ENCODE measurements at places on chromosomes 6 and 20.

DNA sequence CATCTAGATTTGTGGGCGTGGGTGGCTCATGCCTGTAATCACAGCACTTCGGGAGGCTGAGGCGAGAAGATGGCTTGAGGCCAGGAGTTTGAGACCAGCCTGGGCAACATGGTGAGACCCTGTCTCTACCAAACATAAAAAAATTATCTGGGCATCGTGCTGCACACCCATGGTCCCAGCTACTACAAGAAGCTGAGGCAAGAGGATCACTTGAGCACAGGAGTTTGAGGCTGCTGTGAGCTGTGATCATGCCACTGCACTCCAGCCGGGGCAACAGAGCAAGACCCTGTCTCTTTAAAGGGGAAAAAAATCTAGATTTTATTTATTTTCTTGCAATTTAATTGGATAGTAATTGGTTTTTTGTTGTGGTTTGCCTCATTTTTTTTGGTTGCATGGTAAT is 53.6 kb downstream of the DEK start:
- DNase-seq, result no peak

DNA sequence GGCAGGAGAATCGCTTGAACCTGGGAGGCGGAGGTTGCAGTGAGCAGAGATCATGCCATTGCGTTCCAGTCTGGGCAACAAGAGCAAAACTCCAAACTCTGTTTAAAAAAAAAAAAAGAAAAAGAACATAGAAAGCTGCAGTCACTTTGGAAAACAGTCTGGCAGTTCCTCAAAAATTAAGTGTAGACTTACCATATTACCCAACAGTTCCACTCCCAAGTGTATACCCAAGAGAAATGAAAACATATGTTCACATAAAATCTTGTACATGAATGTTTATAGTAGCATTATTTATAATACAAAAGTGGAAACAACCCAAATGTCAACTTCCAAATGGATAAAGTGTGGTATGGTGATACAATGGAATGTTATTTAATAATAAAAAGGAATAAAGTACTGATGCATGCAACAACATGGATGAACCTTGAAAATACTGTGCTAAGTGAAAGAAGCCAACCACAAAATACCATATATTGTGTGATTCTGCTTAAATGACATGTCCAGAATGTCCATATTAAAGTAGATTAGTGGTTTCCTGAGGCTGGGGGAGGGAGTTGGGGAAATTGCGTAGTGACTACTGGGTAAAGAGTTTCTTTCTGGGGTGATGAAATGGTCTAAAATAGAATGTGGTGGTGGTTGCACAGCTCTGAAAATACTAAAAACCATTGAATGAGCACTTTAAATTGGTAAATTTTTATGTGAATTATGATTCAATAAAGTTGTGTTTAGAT is 62.9 kb downstream of the SUN5 start:
- no peak for DNase-seq

DNA sequence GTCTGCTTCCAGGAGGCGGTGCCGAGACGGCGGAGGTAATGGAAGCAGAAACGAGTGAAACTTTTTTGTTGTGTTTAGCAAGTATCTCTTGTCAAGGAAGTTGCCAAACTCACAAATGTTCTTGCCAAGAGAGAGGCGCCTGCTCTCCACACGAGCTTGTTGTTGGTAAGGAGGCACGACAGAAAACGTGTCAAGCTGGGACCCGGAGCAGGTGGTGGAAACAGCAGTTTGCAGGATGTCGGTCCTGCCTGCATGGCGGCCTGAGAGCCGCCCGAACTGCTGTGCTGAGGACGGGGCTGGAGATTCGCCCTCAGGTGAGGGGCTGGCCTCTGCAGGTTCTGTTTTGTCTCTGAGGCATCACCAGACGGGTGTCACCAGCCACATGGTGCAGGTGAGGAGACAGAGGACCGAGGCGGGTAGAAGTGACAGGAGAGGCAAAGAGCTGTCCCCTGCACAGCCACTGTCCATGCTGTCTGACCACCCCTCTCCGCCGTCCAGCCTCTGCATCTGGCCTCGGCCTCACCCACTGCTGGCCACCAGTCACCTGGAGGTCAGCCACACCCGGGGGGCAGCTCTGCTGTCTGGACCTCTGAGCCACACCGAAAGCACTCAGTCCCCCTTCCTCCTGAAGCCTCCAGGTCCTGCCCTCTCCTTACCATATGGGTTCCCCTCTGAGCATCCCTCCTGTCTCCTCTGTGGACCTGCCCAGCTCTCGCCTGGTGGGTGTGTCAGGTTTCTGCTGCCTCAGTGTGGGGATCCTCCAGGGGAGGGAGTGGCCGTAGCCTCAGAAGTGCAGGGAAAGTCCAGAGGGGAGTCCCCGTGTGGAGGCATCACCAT is 261.5 kb downstream of the TAF4 start:
- DNase-seq, result no peak

GRCh38 chr20:32077190-32077589 is 25.1 kb downstream of the HCK start:
- DNase-seq, result no peak

DNA sequence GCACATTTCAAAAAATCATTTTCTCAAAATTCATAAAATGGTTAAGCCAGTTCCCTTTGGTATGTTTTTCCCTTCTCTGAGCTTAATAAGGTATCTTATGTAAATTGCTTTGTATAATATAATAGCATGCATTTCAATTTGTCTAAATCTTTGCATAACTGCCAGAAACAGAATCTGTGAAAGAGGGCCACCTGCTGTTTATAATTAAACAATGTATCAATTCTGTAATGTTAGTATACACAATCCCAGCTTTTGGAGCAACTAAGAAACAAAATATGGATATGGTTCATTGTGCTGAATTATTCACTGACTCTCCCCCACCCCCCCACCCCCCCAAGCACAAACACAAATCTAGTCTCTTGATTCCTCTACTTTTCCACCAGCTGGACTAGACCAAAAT is 54.8 kb downstream of the GPX5 start:
- no peak for DNase-seq

DNA sequence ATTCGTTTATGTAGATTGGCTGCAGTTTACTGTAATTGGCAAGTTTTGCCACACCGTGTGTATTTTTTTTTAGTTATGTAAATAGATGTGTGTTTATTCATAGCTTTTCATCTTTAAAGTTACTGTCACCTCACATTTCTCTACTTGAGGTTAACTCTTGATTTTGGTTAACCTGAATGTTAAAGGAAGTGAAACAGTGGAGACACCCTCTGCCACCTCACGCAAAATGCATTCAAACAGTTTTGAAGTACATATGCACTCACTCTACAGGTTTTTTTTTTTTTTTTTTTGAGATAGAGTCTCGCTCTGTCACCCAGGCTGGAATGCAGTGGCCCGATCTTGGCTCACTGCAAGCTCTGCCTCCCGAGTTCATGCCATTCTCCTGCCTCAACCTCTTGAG is 17.7 kb downstream of the OR2A4 start:
- no peak for DNase-seq

DNA sequence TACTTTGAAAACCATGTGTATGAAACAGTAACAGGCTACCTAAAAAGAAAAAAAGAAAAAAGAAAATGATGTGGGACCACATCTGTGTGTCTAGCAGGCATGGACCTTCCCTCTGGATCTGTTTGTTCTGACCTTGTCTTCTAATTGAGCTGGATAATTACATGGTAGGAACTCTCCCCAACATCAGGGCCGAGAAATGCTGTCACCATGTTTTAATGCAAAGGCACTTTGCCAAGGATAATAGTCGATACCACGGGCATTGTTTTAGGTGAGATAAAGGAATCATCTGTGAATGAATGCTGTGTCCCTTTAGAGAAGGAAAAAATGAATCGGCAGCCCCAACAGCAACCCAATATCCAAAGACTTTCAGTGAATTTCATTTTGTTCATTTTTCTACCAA is 149.1 kb downstream of the ZDHHC14 start:
- DNase-seq, result no peak

GRCh38 chr6:47631269-47631772 is 67.1 kb upstream of the ADGRF4 start:
- no peak for DNase-seq

All from activated CD8-positive, alpha-beta memory T cell treated with anti-CD3 and anti-CD28 coated beads, Interleukin-2, amount 50 U/mL, for 4 hours (primary cell).